ENCODE measurements at places on chromosomes 11 and 22.

GRCh38 chr22:35154937-35155387 is 89.0 kb downstream of the ISX start:
- peak; percentile 34 for DNase-seq

DNA sequence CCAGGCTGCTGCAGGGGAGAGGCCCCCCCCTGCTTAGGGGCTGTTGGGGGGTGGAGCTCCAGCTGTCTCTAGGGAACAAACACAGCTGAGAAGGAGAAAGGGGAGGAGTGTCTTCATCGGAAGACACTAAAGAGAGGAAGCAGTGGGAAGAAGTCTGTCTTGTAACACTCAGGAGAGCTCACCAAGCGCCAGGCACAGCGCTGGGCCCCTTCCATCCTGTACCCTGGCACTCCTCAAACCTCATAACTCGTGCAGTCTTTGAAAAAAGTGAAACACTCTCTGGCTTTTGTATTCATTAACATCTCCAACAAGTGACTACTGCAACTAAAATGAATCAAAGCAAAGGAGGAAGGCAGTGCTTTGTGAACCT is 67.4 kb upstream of the PRDM11 start:
- DNase-seq: peak; percentile 79

DNA sequence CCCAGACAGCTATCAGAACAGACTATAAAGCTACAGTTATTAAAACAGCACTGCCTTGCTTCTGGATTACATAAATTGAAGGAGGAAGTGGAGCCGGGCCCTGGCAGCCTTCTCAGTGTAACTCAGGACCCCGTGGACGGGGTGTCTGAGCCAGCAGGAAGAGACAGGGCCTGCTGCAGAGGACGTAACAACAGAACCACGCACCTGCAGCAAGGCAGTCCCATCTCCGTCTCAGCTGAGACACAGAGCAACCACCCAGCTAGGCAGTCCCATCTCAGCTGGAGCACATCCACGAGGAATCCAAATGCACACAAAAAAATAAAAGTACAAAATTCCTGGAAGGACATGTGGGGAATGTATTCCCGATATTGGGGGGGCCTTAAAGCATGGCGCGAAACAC is 17.1 kb upstream of the KRTAP5-6 start:
- no peak for DNase-seq

DNA sequence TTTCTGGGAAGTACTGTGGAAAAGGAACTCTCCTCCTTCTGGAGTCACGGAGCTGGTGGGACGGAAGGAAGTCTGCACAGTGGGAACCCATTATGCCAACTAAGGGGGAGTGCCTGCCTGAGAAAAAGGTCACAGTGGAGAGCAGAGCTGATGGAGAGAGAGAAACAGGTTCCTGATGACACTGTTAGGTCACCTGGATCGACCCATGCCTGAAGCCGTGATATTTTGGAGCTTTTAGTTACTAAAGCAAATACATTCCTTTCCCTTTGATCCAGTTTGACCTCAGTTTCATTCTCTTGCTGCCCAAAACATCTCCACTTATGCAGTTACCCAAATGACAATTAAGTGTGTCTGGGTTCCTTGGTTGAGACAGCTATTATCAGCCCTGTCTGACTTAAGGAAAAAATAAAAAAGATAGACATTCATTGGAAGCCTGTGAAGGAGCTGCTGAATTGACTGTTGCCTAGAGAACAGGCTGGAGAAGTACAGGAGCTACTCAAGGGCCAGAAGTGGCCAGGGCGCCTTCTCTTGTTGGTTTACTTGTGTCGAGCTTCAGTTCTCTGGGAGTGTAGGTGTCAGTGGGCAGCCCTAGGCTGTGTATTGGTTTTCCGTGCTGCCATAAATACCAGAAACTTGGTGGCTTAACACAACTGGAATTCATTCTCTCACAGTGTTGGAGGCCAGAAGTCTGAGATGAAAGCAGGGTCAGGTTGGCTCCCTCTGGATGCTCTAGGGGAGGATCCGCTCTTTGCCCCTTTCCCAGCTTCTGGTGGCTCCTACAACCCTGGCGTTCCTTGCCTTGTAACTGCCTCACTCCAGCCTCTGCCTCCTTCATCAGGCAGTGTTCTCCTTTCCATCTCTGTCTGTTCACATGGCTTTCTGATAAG is 13.6 kb downstream of the MRGPRD start:
- no peak for DNase-seq

DNA sequence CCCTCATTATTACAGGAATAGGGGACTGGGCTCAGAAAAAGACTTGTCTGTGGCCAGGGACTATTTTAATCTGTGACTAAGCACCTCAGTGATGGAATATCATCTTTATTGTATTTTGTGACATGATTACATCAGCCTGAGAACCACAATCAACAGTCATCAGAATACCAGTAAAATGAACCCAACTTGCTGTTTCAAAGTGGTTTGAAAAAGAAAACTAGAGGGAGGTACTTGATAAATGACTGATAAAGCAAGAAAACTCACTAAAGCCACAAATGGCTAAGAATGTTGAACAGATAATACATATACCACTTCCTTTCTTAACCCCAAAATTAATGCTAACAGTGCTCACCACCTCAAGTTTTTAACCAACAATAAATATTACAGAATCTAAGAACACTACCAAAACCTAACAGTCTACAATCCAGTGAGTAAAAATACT is 155.7 kb downstream of the ATG16L2 start:
- peak; percentile 6 for DNase-seq

GRCh38 chr11:74702383-74703007 is 28.7 kb downstream of the CHRDL2 start:
- DNase-seq: peak; percentile 83

GRCh38 chr11:134528453-134528852 is 116.4 kb upstream of the B3GAT1 start:
- no peak for DNase-seq

- no peak for DNase-seq
Observed at GRCh38 chr11:91394727-91395414, 829.7 kb upstream of the FAT3 start.

GRCh38 chr11:119093942-119094815 is 7.5 kb downstream of the DPAGT1 start:
- peak; percentile 11 for DNase-seq

GRCh38 chr11:65868076-65868667 is 4.4 kb downstream of the EFEMP2 start:
- peak; percentile 43 for DNase-seq

DNA sequence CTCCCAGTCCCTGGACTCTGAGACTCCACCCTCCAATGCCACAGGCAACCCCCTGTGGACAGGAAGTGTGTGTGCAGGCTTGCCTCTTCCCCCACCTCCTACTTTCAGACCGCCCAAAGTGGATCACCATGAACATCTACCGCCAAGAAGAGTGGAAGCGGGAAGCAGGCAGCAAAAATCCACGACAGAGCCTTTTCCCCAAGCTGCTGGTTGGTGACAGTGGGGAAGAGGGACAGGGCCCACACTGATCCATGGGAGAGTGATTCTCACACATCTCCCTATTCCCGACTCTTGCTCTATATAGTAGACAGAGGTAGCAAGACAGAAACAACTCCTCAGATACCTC is 53.4 kb upstream of the SPATA19 start:
- no peak for DNase-seq

DNA sequence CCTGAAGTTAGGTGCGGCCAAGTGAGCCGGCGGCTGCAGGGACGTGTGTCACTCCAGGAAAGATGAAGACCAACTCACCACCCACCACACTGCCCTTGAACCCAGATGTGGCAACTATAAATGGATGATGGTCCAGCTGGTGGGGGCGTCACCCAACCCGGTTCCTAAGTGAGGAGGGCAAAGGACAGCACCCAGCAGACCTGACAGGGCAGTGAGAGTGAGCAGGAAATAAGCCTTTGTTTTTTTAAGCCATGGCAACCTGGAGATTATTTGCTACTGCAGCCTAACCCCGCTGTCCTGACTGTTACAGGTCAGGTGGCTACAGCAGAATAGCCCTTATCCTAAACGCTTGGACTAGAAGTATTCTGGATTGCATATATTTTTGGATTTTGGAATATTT is 228.9 kb downstream of the CTTN start:
- no peak for DNase-seq
